ENCODE measurements at places on chromosomes 4 and X. TPM values are rescaled to one million over a fixed set of nuclear protein-coding genes. Genes with fewer than 3 reads are reported as not detected.

The CFAP47 gene
- not detected for total RNA-seq

The SHROOM4 gene
- 9.4 TPM for total RNA-seq

The PABPC1L2A gene
- not detected for total RNA-seq

The AVPR2 gene
- total RNA-seq = 4.1 TPM

Measured in Right ventricle myocardium superior (tissue), 1 donor.